ENCODE measurements at places on chromosomes 12 and 14. TPM values are rescaled to one million over a fixed set of nuclear protein-coding genes. Genes with fewer than 3 reads are reported as not detected.

DNA sequence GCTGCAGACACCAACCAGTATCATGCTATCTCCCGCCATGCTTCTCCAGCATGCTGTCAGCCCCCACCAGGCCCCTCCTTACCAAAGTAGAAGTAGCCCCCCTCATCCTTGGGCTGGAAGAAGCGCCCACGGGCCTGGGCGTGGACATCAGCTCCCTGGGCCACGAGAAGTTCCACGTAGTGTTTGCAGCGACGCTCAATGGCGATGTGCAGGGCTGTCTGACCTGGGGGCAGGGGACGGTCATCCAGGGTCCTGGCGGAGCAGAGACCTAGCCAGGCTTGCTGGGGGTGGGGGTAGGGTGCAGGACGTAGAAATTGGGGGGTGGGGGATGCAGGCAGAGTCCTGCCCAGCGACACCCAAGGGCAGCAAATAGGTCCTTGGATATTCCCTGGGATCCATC, 32.7 kb downstream of the TRPV4 start:
- H3K4me1 ChIP-seq = no peaks in the 10 kb centered on the region
- H3K27me3 ChIP-seq = no peaks in the 10 kb centered on the region
- DNase-seq = no peak
- H3K4me3 ChIP-seq = no peak overlapping the region
- no peak overlapping the region for H3K27ac ChIP-seq
- no peaks in the 10 kb centered on the region for H3K36me3 ChIP-seq

KRT74 gene
- total RNA-seq = not detected

GRCh38 chr14:47539031-47539461, 136.4 kb downstream of the MDGA2 start:
- no peak overlapping the region for H3K27ac ChIP-seq
- H3K27me3 ChIP-seq = no peaks in the 10 kb centered on the region
- no peaks in the 10 kb centered on the region for H3K36me3 ChIP-seq
- peak; percentile 10 for DNase-seq
- H3K4me1 ChIP-seq = no peaks in the 10 kb centered on the region

DNA sequence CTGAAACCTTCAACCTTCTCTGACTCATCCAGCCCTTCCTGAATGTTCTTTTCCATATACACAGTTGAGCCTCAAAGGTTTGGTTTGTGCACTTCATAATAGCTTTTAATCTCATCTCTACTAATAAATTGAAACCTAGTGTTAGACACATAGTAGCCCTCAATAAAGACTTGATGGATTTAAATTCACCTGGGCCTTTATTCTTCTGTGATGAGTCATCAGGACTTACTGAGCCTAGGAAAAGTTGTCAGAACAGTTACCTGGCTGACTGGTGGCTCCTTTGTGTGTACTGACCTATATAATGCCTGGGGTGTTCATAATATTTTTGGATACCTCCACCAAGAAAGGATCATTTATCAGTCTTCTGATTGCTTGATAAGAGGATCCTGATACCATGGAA, 86.4 kb upstream of the NTF3 start:
- no peak overlapping the region for H3K4me3 ChIP-seq
- no peak for DNase-seq
- no peak overlapping the region for H3K27ac ChIP-seq
- no peaks in the 10 kb centered on the region for H3K27me3 ChIP-seq

DNA sequence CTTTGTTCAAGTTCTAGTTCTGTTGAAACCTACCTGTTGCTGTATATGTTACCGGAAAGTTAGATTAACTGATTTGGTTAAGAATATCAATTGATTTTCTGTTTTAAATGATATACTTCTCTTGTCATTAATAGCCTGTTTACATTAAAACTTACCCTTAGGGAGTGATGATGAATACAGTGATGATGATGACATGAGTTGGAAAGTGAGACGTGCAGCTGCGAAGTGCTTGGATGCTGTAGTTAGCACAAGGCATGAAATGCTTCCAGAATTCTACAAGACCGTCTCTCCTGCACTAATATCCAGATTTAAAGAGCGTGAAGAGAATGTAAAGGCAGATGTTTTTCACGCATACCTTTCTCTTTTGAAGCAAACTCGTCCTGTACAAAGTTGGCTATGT, 33.0 kb downstream of the CAND1 start:
- no peak overlapping the region for H3K4me3 ChIP-seq
- H3K27ac ChIP-seq = no peak overlapping the region
- no peak for DNase-seq
- H3K4me1 ChIP-seq = no peaks in the 10 kb centered on the region

Data from cardiac muscle cell (in vitro differentiated cells and primary cell).